ENCODE measurements at places on chromosomes 6 and 20.
A peak's percentile ranks its signal among the peaks of the same experiment; 100 is the strongest.

GRCh38 chr6:90557006-90557405 is 29.9 kb downstream of the MAP3K7 start:
- DNase-seq: no peak

GRCh38 chr20:38173237-38174156 is 8.4 kb upstream of the TGM2 start:
- DNase-seq: no peak

DNA sequence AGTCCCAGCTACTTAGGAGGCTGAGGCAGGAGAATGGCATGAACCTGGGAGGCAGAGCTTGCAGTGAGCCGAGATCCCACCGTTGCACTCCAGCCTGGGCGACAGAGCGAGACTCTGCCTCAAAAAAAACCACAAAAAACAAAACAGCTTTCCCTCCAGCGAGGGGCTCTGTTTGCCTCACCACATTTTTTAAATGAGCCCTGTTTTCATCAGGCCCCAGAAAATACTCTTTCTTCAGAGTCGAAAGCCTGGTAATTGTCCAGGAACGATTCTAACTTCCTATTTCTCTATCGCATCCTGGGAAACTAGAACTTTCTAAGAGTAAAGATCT is 12.2 kb downstream of the MTG2 start:
- no peak for DNase-seq

DNA sequence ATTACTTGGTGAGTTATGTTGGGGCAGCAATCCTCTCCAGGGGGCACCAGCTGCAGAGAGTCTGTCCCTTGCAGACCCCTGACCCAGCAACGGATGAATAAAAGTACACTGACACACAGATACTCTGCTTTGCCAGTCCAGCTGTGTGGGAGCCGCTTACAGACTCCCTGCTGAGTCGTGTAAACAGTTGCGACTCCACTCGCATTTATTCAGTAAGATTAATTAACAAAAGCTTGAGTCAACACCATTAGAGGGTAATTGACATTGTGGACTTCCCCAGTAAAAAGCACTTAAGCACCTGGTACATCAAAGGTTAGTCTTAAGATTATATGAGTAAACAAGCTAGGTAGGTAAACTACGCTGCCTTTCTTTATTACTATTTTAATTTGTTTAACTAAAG is 92.0 kb upstream of the TMEM181 start:
- peak; percentile 89 for DNase-seq

DNA sequence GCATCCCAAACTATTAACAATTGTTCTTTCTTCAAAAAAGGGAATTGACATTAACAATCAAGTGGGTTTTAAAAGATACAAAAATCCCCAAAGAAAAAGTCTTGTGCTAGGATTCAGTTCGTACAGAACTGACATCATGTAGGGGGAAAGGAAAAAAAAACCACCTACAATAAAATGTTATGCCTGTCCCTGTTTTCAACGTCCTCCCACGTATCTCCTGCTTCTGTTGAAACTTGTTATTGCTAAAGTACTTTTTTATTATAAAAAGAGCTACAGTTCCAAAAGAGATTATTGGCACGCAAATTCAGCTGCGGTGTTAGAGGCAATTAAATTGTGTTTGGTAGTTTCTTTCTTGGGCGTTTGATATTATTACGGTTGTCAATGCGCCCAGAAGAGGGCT is 102.8 kb upstream of the PHACTR1 start:
- DNase-seq: no peak

DNA sequence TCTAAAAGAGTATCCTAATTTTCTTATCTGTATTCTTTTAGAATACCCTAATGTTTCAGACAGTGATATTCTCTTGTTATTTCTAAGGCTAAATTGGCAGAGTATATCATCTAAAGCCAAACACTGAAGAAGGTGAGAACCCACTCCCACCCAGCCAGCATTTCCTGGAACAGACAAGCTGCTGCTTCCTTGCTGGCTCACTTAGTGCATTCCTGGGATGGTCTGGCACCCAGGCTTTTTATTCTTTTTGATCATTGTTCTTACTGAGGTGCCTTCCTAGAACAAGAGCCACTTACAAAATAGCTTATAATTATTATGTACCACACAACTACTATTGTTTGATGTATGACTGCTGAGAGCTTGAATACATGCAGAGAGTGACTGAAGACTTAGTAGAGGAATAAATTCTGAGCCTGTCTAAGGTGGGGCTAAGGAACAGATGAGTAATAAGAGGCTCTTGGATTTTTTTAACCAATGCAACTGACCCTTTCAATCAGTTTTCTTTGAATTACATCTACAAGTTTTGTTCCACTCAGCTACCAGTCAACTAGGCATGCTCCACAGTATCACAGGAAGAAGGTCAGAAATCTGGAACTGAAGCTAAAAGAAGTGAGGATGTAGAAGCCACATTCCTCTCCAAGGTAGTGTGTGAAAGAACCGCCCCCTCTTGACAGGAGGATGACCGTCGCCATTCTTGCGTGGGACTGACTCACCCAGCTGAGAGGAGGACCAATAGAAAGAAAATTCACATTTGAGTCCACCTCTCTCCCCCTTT is 30.1 kb downstream of the PRPH2 start:
- DNase-seq: no peak

GRCh38 chr6:27837625-27838057 is 74.6 kb downstream of the OR2B2 start:
- DNase-seq: peak; percentile 56

DNA sequence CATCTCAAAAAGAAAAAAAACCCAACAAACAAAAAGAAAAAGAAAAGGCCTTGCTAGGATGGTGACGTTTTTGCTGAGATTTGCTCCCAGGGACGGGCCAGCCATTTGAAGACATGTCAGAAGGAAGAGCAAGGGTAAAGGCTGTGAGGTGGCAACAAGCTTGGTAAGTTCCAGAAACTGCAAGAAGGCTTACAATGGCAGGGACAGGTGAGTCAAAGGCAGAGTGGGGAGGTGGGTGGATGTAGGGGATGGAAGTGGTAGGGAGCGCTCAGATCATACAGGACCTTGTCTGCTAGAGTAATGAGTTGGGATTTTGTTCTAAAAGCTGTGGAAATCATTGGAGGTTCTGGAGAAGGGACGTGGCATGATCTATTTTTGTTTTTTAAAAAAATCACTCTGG is 4.3 kb downstream of the KIF3B start:
- no peak for DNase-seq

- no peak for DNase-seq
Observed at GRCh38 chr20:57409672-57410397, 18.6 kb downstream of the RBM38 start.

- DNase-seq: no peak
Observed at GRCh38 chr6:118577972-118578371, 29.9 kb downstream of the PLN start.

DNA sequence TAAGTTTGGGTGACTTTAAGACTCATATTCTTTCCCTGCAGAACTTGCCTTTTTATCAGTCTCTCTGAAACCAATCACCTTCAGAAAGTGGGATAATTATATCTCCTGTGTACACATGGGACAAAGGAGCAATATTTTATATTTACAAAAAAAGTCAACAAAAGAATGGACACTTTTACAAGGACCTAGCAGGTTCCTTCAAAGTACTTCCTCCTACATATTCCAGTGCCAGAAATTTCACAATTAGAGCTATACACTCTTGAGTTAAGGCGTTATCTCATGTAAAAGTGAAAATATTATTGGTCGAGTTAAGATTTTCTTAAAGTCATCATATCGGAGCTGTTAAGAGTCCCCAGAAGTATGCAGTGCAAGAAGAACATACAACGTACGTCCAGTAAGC is 98.9 kb upstream of the MAFB start:
- DNase-seq: no peak

DNA sequence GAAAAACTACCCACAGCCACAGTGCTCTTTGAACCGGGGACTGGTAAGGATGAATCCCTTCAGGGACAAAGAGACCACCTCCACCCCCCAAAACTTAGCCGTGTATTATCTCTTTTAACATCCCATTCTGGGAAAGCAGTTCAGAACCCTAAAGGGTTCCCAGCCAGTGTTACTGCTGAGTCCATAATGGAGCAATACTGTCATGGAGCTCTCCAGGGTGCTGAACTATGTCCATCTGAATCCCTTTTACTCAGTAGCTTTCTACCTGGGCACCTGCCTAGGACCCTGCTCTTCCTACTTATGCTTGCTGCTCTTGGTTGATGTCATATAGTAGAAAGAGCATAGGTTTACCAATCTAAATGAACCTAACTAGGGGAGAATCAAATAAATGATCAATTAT is 22.3 kb upstream of the SAYSD1 start:
- no peak for DNase-seq

- DNase-seq: peak; percentile 4
Observed at GRCh38 chr6:16803294-16804200, 42.3 kb upstream of the ATXN1 start.

GRCh38 chr6:92364948-92365541 is 1054.3 kb downstream of the EPHA7 start:
- no peak for DNase-seq

DNA sequence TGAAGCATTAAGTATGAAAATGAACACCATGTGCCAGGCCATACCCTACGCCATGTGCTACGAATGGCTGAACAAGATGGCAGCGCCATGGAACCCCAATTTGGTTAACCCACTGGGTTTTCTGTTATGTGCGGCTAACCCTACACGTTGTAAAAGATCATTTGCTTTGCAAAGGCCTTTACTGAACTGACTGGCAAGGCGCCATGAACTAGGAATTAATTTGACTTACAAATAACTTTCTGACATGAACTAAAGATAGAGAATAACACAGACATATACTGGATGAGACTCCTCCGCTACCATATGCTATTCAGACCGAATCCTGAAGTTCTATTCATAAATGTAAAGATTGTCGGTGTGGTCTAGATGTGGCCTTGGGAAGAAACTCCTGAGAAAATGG is 3.9 kb downstream of the CNKSR3 start:
- DNase-seq: no peak

GRCh38 chr6:85273046-85273445 is 176.8 kb upstream of the NT5E start:
- no peak for DNase-seq

- DNase-seq: no peak
Observed at GRCh38 chr6:20572288-20572687, 38.0 kb downstream of the CDKAL1 start.

DNA sequence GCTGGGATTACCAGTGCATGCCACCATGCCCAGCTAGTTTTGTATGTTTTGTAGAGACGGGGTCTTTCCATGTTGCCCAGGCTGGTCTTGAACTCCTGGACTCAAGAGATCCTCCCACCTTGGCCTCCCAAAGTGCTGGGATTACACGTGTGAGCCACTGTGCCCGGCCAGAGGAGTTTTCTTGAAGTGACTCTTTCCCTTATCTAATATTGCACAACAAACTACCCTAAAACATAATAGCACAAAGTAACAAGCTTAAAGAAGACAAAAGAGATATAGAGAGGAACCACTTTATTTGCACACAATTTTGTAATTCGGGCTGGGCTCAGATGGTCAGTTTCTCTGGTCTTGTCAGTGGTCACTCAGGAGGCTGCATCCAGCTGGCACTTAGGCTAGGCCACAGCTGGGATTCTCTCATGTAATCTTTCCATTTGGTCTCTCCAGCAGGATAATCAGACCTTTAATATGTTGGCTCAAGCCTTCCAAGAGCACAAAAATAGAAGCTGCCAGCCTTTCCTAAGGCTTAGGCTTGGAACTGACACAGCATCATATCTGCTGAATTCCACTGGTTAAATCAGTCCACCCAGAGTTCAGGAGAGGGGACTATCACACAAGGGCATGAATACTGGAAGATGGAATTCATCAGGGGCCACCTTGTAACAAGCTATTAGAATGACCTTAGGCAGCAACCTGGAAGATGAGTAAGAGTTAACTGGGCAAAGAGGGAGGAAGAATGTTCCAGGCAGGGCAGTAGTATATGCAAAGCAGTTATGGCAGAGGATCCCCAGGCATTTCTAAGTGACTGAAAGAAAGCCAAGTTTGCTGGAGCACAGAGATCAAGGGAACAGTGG is 56.7 kb upstream of the PNRC1 start:
- no peak for DNase-seq

- DNase-seq: no peak
Observed at GRCh38 chr6:43378631-43379030, 9.2 kb upstream of the ZNF318 start.

GRCh38 chr6:2508071-2508470 is 242.7 kb downstream of the MYLK4 start:
- no peak for DNase-seq

DNA sequence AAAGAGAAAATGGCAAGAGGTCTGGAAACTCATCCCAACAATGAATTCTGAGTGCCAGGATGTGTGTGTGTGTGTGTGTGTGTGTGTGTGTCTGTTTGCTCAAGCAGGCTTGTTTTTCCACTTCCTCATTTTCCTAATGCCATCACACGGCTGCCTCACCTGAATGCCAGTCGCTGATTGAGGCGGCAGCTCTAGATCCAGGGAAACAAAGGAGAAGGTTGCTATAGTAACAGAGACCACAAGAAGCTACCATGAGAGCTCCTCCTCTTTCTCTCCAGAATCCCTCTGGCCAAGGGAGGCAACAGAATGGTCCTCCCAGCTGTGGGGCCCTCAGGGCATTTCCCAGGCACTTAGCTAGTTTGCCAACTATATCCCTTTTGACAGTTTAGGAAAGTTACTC is 241.1 kb upstream of the TSHZ2 start:
- DNase-seq: peak; percentile 3

DNA sequence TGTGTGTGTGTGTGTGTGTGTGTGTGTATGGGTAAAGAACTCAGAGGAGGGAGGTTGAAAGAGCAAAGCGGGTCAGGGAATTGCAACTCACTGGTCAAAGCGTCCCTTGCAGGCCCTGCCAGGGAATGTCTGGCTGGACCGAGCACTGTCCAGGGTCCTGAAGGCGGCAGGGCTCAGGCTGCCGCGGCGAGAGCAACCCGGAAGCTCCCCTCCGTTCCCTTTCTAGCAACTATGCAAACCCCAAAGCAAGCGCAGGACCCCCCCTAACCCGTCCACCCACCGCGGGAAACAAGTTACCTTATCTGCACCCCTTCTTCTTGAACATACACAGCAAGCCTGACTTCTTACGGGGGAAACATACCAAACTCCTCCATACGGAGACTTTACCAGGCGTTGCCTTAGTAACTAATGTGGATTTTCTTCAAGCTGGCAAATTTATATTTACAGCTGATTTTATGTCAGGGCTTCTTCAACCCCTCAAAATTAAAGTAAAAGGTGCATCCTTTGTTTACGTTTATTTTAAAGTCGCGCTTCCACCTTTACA is 538 bp upstream of the GRM1 start:
- DNase-seq: peak; percentile 7

- no peak for DNase-seq
Observed at GRCh38 chr6:22929311-22929985, 360.1 kb downstream of the HDGFL1 start.

DNA sequence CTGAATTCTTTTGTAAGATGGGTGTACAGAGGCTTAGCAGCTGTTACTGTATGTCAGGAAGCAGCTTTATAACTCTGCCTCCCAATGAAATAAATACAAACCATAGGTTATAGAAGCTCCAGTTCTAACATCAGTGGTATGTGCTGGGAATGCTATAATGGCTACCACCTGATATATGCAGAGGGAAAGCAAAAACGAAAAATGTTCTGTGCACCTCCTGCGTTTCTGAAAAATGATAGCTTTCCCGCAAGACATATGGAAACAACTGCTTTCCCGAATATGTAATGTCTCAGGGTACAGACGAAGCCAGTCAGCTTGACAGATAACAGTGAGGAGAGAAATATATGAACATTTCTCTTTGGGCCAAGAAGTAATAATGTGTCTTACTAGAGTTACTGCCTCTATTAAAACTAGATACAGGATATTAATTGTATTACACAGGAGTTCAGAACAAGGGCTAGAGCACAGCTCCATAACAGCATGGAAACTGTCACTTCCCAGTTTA is 517.0 kb upstream of the NRSN1 start:
- no peak for DNase-seq
